ENCODE measurements at places on chromosomes 7 and 10.

GRCh38 chr10:44742248-44742647, 168.9 kb upstream of the TMEM72 start:
- DNase-seq, result no peak

GRCh38 chr10:17113346-17113745, 16.3 kb downstream of the CUBN start:
- DNase-seq, result no peak

GRCh38 chr10:32985775-32986350, 27.8 kb upstream of the ITGB1 start:
- no peak for DNase-seq

DNA sequence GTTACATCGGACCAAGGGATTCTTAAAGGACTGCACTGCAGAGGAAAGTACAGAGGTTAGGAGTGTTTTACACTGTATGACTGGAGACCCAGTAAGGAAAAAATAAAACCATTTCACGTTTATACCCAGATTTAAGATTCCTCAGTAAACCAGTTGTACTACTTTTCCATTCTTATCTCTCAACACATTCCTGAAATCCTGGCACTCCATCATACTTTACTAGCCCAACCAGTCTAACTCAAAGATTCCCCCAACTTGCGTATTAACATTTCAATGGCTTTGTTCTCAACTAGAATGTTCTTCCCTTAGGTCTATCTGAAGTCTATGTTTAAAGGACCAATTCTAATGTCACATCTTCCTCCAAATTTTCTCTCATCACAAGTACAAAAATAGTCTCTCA, 8.0 kb downstream of the CCDC186 start:
- no peak for DNase-seq

- no peak for DNase-seq
Measured at GRCh38 chr10:75540981-75541380, 109.6 kb downstream of the LRMDA start.

- DNase-seq, result no peak
Measured at GRCh38 chr10:124573726-124574455, 112.3 kb downstream of the LHPP start.

GRCh38 chr7:2646336-2646679, 14.5 kb downstream of the TTYH3 start:
- DNase-seq, result no peak

GRCh38 chr7:80635533-80635932, 2.9 kb upstream of the CD36 start:
- DNase-seq, result no peak

DNA sequence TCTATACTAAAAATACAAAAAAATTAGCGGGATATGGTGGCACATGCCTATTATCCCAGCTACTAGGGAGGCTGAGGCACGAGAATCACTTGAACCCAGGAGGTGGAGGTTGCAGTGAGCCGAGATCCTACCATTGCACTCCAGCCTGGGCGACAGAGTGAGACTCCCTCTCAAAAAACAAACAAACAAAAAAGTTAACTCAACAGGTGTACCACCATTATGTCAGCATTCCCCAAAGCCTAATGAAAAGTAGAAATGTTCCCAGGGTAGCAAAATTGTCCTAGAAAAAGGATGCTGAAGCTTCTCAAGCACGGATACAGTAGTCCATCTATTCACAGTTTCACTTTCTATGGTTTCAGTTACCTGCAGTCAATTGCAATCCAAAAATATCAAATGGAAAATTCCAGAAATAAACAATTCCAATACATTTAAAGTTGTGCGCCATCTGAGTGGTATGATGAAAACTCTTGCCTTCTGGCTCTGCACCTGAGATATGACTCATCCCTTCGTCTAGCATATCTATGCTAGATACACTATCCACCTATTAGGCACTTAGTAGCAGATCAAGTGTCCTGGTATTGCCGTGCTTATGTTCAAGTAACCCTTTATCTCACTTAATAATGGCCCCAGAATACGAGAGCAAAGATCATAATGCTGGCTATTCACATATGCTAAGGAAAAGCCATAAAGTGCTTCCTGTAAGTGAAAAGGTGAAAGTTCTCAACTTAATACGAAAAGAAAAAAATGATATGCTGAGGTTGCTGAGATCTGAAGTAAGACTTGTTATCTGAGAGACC, 37.2 kb upstream of the SLC35G1 start:
- no peak for DNase-seq

DNA sequence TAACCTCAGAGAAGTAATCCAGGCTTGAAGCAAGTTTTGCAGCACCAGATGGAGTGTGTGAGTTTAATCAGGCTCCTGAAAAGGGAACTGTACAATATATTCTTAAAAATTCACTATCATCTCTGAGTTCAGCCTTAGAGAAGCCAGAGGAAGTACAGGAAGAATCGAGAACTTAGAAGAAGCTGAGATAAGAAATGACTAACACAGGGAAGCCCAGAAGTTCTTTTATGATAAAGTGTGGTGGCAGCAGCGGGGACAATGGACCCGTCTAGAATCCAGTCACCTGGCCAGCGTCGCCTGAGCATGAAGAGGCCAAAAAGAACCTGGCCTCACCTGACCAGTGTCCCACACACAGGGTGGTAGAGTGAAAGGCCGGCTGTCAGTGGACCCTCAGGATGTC, 161.0 kb downstream of the USP6NL start:
- no peak for DNase-seq

GRCh38 chr10:29859521-29860130, 199.8 kb downstream of the JCAD start:
- DNase-seq, result no peak

- DNase-seq, result no peak
Measured at GRCh38 chr7:33050535-33051318, 11.8 kb downstream of the NT5C3A start.

Measured in activated naive CD4-positive, alpha-beta T cell treated with Interleukin-2 at 50 U/mL for 16 hours (primary cell).